ENCODE measurements at places on chromosomes 6 and 20. TPM values are rescaled to one million over a fixed set of nuclear protein-coding genes. Genes with fewer than 3 reads are reported as not detected.
A peak's percentile ranks its signal among the peaks of the same experiment; 100 is the strongest.

GRCh38 chr6:15427331-15428070 is 181.6 kb downstream of the JARID2 start:
- no peak overlapping the region for H3K4me3 ChIP-seq
- no peak for DNase-seq
- no peaks in the 10 kb centered on the region for H3K36me3 ChIP-seq
- H3K4me1 ChIP-seq: peaks cover 13% of the 10 kb centered on the region

GRCh38 chr20:41432746-41433145 is 66.1 kb upstream of the EMILIN3 start:
- H3K36me3 ChIP-seq: no peaks in the 10 kb centered on the region
- DNase-seq: no peak
- no peak overlapping the region for H3K4me3 ChIP-seq
- H3K27me3 ChIP-seq: no peaks in the 10 kb centered on the region
- no peak overlapping the region for H3K27ac ChIP-seq

DNA sequence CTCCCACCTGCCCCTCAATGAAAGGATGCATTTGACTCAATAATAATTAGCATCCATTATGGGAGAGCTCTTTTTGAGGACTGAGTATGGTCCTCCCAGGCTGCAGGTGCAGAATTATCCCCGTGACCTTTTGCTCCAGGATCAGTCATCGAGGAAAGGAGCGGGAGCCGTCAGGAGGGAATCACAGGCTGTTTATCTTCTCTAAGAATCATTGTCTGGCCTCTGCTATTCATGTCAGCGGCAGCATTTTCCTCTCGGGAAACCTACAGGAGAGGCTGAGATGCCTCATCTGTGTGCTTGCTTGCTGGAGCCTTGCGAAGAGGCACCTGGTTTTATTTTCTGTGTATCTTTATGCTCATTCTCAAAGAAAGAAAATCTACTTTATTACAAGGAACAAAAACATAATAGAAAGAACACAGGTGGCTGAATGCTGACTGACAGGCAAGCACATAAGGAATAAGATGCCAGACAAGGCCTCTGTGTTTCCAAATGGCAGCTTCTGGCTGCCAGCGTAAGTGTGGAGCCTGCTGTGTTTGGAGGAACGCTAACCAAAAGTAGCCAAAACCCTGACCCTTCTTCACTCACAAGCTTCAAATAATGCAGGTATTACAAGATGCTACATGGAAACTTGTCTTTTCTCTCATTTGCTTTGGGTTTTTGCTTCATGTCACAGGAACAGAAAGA is 539.1 kb upstream of the MARCKS start:
- no peak overlapping the region for H3K4me3 ChIP-seq
- no peaks in the 10 kb centered on the region for H3K36me3 ChIP-seq
- H3K27me3 ChIP-seq: no peaks in the 10 kb centered on the region
- DNase-seq: no peak
- H3K27ac ChIP-seq: no peak overlapping the region

GRCh38 chr20:32188376-32189122 is 19.0 kb downstream of the PLAGL2 start:
- H3K27me3 ChIP-seq: no peaks in the 10 kb centered on the region
- no peaks in the 10 kb centered on the region for H3K36me3 ChIP-seq
- DNase-seq: no peak
- H3K4me1 ChIP-seq: peaks cover 19% of the 10 kb centered on the region
- peak overlapping the region; percentile 38 for H3K4me3 ChIP-seq
- no peak overlapping the region for H3K27ac ChIP-seq

- no peaks in the 10 kb centered on the region for H3K27me3 ChIP-seq
Observed at GRCh38 chr6:25217829-25218228, 61.3 kb upstream of the CARMIL1 start.

DNA sequence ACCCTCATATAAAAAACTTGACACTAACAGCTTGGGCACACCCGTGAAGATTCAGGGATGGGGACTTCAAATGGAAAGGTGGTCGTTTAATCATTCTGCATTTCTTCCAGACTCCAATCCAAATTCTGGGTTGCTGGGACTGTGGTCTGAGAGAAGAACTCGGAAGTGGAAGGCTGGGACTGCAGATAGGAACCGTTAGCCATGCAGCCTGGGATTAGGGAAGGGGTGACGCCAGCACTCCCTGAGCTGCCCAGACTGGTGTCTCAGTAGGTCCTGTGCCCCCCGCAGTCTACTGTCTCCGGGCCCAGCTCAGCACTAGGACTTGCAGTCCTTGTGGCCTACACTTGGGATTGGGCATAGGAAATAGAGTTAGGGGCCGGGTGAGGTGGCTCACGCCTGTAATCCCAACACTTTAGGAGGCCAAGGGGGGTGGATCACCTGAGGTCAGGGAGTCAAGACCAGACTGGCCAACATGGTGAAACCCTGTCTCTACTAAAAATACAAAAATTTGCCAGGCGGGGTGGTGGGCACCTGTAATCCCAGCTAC is 511 bp upstream of the CLIC1 start:
- DNase-seq: no peak
- no peaks in the 10 kb centered on the region for H3K36me3 ChIP-seq
- H3K27ac ChIP-seq: peak overlapping the region; percentile 83
- peaks cover 12% of the 10 kb centered on the region for H3K4me1 ChIP-seq
- H3K4me3 ChIP-seq: peak overlapping the region; percentile 63
- H3K27me3 ChIP-seq: no peaks in the 10 kb centered on the region

- H3K36me3 ChIP-seq: no peaks in the 10 kb centered on the region
- no peaks in the 10 kb centered on the region for H3K27me3 ChIP-seq
Observed at GRCh38 chr20:41632896-41633295, 14.7 kb upstream of the CHD6 start.

GRCh38 chr6:78502386-78502887 is 364.9 kb upstream of the IRAK1BP1 start:
- no peak for DNase-seq
- H3K4me1 ChIP-seq: no peaks in the 10 kb centered on the region
- H3K27me3 ChIP-seq: no peaks in the 10 kb centered on the region

DNA sequence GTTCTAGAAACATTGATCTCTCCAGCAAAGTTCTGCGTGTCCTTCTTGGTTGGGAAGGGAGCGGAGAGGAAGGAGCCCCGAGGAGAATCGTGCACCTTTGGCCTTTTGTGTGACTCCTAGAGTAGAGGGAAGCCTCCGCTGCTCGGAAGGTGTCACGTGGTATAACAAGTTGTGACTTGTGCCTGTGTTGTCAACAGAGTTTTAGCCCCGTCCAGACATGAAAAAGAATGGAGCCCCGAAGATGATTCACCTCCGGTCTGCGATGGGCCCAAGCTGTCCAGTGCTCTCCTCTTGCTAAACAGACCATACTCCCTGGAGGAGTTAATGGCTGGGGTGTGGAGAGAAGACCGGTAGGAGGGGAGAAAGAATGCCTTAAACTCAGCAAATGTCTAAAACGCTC is 7.0 kb downstream of the EYA2 start:
- no peaks in the 10 kb centered on the region for H3K36me3 ChIP-seq
- no peak overlapping the region for H3K27ac ChIP-seq
- H3K4me1 ChIP-seq: no peaks in the 10 kb centered on the region
- no peaks in the 10 kb centered on the region for H3K27me3 ChIP-seq
- no peak overlapping the region for H3K4me3 ChIP-seq

DNA sequence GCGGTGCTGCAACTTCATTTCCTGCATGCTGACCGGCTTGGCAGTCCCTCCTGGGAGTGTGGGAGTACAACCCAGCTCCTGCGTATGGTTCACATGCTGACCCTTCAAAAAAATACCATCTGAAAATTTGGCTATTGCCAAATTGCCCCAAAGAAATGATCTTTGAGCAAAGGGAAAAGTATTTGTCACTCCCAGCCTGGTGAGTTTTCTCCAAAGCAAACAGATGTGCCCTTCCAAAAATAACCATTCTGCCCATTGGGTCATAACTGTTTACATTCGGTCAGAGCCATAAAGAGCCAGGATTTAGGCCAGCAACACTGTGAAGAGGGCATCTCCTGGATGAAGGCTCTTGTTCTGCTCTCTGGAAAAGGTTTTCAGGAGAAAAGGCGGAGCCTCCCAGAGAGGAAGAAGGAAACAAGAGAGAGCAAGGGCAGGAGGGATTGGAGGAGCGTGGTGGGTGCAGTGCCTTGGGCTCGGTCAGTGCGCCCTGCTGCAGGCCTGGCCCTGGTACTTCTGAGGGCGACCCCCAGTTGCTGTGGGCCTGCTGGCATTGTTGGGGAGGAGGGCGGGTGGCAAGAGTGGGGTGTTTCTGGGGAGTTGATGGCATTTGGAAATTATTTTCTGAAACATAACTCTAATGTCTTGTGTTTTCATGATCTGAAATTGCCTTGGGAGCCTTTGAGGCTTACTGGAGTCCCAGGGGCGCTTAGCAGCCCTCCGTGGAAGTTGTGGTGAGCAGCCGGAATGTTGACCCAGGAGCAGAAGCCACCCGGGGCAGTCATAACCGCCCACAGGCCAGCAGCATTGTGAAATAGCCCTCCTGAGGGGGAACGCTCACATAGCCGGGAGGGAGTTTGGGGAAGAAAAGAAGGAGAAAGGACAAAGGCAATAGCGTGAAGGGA is 248.4 kb downstream of the MYLK4 start:
- H3K4me1 ChIP-seq: no peaks in the 10 kb centered on the region
- no peaks in the 10 kb centered on the region for H3K36me3 ChIP-seq
- no peak overlapping the region for H3K4me3 ChIP-seq
- no peak overlapping the region for H3K27ac ChIP-seq
- no peak for DNase-seq

GRCh38 chr6:88426005-88426404 is 259.9 kb upstream of the CNR1 start:
- H3K36me3 ChIP-seq: no peaks in the 10 kb centered on the region
- H3K27me3 ChIP-seq: no peaks in the 10 kb centered on the region
- H3K4me3 ChIP-seq: no peak overlapping the region
- H3K4me1 ChIP-seq: no peaks in the 10 kb centered on the region
- H3K27ac ChIP-seq: no peak overlapping the region

GRCh38 chr6:156630613-156631302 is 146.4 kb upstream of the ARID1B start:
- H3K4me3 ChIP-seq: no peak overlapping the region
- H3K27ac ChIP-seq: no peak overlapping the region
- H3K27me3 ChIP-seq: no peaks in the 10 kb centered on the region
- no peaks in the 10 kb centered on the region for H3K4me1 ChIP-seq
- H3K36me3 ChIP-seq: no peaks in the 10 kb centered on the region
- DNase-seq: no peak

DNA sequence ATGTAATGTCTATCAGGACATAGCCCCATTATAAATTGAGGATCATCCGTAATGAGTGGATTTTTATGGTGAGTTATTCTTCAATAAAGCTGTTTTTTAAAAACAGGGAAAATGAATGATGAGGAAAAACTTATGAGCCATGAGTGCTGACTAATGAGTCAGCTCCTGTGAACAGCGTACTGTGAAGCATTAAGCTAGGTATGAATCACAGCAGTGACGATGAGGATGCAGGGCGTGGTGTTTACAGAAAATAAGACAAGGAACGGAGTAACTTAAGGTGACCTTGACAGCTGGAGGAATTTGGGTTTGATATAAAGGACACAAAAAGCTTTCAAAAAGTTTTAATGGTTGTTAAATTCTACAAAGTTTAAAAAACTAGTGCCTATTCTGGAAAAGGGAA is 96.3 kb downstream of the FOXF2 start:
- no peaks in the 10 kb centered on the region for H3K27me3 ChIP-seq
- H3K4me1 ChIP-seq: no peaks in the 10 kb centered on the region
- H3K27ac ChIP-seq: no peak overlapping the region
- DNase-seq: no peak

The IL17A gene
- not detected for total RNA-seq

The SEL1L2 gene
- total RNA-seq: not detected

The SNAI1 gene
- total RNA-seq: 1.4 TPM

The COQ3 gene
- total RNA-seq: 3.3 TPM

The GNMT gene
- 2.7 TPM for total RNA-seq

The POU5F1 gene
- total RNA-seq: 0.67 TPM

The ULBP2 gene
- total RNA-seq: not detected

The DPPA5 gene
- not detected for total RNA-seq

The PRICKLE4 gene
- 1.6 TPM for total RNA-seq

The GABRR2 gene
- 0.24 TPM for total RNA-seq

The CEP85L gene
- 28.8 TPM for total RNA-seq

The PTCRA gene
- total RNA-seq: not detected

Measured in ovary (tissue), 10 donors.